ENCODE measurements at places on chromosomes 3 and 15.

DNA sequence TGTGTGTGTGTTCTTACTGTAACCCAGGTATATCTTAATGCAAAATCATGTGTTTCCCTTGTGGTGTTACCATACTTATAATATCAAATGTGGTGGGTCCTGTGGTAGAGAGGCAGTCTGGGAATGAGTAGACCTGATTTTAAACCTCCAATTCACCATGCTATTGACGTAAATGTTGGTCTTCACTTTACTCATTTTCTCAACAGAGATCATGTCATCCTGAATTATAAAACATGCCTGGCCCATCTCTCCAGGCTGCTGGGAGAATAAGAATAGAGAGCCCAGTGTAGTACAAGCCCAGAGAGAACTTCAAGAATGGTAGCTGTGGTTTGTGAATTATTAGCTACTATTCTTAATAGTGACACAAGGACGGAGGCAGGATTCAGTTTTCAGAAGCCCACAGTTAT, 88.1 kb downstream of the MBNL1 start:
- DNase-seq: no peak

DNA sequence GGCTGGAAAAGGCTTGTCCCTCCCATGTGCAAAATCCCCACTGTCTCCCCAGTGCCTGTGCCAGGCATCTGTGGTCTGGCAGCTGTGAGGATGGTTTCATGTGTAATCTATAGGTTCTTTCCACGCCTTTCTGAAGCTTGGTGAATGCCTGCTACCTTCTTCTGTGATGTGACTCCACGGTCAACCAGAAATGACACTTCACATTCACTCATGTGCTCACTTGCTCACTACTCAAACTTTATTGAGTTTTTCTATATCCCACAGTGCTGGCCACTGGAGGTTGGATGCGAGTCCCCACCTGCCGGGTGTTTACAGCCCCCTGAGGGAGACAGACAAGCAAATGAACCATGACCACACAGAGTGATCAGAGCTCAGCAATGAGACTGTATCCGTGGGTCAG, 27.9 kb upstream of the TLE3 start:
- DNase-seq: no peak

DNA sequence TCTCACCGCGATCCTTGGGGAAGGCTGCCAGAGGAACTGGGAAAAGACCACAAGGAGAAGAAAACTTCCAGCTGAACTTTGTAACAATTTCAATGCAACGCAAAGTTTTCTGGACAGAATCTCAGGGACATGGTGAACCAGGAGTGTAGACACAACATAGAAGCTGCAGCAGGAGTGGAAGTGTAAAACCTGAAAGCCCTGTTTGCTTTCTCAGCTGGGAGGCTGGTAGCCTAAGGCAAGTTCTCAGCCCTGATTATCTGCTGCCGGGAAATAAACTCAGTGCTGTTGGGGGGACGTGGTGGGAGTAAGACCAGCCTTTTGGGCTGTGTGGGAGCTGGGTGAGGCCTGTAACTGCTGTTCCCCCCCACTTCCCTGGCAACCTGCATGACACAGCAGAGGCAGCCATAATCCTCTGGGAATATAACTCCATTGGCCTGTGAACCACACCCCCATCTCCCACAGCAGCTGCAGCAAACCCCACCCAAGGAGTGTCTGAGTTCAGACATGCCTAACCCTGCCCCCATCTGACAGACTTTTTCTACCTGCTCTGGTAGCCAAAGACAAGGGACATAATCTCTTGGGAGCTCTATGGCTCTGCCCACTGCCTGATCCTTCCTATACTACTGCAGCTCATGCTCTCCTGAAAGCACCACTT, 106.7 kb downstream of the ZNF621 start:
- no peak for DNase-seq

DNA sequence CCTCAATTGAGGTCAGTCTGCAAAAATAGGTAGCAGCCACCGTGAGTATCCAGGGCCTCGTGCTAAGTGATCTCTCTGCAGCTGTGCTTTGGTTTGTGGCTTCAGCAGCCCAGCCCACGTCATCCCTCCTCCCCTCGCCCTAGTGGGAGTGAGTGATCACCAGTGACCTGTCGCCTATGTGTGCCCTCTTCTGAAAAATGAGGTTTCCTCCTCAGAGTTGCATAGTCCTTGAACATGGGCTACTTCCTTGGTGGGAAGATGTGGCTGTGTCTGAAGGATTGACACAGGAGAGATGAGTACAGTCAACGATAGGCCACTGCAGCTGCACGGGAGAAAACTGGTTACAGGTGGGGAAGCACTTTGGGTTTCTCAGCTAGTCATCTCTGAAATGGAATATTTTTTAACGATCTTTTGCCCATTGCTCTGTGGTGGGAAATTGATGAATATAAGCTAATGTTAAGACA, 144.8 kb upstream of the BHLHE40 start:
- no peak for DNase-seq

DNA sequence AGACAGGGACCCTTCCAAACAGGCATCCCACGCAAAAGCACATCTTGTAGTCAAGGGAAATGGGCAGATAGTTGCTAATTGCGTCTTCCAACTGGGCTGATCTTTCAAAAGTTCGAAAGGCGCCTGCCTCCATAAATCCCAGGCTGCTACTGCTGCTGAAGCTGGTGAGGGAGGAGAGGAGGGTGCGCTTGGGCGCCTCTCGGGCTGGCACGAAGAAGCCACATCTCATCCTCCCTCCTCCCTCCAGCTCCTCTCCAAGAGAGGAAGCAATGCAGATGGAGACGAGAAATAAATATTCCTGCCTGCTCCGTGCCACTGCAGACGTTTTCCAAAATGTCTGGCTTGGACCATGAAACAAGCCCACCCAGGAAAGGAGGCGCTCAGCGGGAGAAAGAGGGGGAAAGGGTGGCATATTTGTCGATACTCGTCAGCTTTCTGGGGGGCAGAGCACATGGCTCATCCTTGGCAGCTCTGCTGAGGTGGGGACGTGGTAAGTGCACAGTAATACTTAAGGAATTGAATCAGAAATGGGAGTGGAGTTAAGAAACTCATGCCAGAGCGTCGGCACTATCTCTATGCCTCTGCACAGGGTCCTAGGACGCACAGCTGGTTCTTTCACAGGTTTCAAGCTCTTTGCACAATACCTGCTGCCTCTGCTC, 88.9 kb upstream of the FEZF2 start:
- DNase-seq: no peak

- no peak for DNase-seq
These were observed 363.2 kb downstream of the NAALADL2 start for GRCh38 chr3:175222356-175222755.

GRCh38 chr15:62582580-62582979, 417.5 kb upstream of the C2CD4B start:
- DNase-seq: no peak

DNA sequence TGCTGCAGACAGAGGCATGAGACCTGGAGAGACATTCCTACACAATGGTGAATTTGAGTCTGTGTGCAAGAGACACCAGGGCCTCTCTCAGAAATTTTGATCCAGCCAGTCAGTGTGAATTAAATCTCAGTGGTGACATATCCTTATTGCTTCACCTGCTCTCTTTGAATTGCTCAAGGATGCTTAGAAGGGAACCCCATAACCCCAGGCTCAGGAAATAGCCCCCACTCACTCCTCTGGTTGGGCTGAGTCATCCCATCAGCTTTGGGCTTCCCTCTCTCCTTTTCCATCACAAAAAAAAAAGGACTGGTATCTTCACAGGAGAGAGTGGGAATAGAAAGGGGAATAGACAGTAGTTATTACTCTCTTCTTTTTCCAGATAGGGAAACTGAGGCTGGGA, 33.0 kb upstream of the LARS2 start:
- DNase-seq: no peak

- no peak for DNase-seq
These were observed 364.7 kb downstream of the EPHB1 start for GRCh38 chr3:135159681-135160247.

- DNase-seq: no peak
These were observed 53.8 kb upstream of the PLAAT1 start for GRCh38 chr3:193187070-193187722.

- DNase-seq: no peak
These were observed 33.3 kb downstream of the TM4SF18 start for GRCh38 chr3:149299938-149300801.

GRCh38 chr3:124663690-124664089, 66.6 kb upstream of the UMPS start:
- no peak for DNase-seq

DNA sequence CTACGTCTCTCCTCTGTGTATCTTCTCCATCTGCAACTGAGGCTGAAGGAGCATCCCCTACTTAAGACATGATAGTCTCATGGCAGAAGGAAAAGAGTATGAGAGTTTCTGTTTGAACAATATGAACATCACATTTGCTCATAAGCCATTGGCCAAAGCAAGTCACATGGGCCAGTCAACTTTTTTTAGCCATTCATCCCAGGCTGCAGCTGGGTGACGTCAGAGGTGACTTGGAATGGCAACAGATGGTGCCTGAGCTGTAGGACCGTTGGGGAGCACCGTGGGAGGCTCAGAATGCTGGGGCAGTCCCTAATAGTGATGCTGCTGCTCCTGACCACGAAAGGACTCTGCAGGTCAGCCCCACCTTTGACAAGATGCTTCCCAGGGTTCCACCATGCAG, 58.7 kb downstream of the CRTC3 start:
- no peak for DNase-seq

DNA sequence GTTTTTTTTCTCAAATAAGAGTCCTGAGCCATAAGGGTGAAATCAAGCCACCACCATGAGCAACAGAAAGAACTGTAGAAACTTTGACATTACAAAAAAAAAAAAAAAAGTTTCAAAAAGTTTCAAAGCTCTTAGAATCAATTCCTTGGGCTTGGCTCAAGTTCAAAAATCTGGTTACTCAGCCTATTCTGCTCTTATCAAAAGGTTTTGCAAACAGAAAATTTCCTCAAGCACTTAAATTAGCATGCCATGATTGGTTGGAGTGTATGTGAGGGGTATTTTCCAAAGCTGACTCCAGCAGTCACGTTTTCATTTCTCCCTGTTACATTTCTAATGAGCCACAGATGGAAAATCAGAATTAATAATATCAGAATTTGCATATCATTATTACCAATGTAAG, 12.1 kb upstream of the PEX5L start:
- DNase-seq: no peak

DNA sequence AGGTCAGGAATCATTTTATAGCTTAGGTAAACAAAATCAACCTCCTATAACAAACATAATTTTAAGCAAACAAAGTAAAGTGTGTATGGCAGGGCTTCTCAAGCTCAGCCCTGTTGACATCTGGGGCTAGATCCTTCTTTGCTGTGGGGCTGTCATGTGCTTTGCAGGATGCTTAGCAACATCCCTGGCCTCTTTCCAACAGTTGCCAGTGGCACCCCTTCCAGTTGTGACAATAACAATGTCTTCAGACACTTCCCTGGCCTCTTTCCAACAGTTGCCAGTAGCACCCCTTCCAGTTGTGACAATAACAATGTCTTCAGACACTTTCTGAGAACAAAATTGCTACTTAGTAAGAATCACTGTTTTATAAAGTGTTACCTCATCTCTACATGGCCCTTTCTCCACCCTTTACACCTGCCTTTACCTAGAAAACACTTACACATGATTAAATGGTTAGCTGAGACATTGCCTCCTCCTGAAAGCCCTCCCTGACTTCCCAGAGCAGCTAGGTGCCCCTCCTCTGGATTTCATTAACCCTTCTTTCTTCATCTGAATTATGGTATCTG, 194.0 kb upstream of the LMCD1 start:
- DNase-seq: no peak

DNA sequence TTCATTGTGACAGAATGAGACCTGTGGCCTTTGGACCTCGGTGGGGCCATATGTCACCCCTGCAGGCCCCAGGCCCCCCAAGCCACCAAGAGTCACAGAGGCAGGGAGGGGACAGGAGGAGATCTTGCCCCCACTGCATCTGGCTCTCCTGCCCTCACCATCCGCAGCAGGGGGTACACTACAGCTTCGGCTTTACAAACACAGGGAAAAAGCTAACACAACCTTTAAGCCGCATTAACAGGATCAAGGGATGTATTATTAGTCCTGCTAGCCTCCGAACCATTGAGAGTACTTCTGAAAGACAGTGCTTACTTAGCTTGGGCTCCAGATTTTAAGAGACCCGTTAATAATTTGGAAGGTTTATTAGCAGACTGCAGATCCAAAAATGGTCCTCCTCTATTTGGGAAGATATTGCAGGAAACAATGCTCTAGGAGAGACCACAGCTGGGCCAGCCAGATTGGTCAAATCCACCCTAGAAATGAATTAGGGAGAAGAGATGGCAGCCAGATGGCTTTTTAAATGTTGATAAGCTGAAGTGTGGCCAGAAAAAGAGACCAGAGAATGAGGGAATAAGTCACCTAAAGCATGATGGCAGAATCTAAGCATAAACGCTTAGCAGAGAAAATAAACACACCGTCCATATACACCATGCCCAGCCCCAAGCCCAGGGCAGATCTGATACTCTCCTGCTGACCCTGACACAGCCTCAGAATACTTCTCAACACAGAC, 31.5 kb downstream of the SRGAP3 start:
- DNase-seq: peak; percentile 75

- DNase-seq: no peak
These were observed 35.9 kb upstream of the PTPN23 start for GRCh38 chr3:47344971-47345370.

GRCh38 chr3:190616637-190617036, 102.8 kb downstream of the IL1RAP start:
- DNase-seq: no peak

- peak; percentile 7 for DNase-seq
These were observed 9.0 kb downstream of the KY start for GRCh38 chr3:134641671-134642300.

DNA sequence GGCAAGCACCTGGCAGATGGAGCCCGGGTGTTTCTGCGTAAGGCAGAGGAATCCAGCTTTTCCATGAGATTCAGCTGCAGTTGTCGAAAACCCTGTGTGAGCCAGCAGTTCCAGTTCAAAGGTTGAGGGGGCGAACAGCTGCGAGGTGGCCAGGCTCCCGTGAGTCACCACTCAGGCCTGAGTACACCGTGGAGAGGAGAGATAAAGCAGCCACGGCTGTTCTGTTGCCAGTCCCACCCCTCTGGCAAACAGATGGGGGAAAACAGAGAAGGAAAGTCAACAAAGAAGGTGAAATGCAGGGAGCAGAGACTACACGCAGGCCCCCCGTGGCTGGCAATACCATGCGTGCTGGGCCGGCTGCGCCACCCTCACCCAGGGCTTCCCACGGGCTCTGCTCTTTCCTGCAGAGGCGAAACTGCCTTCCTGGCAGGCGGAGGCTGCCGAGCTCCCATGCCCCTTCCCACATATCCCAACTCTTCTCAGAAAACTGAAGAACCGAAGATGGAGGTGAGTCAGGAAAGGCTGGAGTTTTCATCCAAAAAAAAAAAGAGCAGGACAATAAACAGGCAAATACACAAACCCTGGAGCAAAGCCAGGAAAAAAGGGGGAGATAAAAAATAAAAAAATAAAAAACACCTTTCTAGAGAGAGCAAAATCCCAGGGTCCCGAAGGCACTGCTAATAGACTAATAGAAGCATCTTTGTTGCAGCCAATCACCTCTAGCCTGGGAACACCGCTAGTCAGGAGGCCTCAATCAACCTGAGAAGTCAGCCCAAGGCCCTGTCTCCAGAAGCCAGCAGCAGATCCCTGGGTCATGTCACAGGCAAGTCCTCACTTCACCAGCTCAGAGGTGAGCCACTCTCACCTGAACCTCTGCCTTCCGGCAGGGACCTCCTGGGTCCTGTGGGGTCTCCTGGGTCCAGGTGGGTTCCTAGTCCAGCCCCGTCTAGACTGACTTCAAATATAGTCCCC, 37.7 kb downstream of the FAM174B start:
- no peak for DNase-seq
